ENCODE measurements at places on chromosomes 13 and 19.

DNA sequence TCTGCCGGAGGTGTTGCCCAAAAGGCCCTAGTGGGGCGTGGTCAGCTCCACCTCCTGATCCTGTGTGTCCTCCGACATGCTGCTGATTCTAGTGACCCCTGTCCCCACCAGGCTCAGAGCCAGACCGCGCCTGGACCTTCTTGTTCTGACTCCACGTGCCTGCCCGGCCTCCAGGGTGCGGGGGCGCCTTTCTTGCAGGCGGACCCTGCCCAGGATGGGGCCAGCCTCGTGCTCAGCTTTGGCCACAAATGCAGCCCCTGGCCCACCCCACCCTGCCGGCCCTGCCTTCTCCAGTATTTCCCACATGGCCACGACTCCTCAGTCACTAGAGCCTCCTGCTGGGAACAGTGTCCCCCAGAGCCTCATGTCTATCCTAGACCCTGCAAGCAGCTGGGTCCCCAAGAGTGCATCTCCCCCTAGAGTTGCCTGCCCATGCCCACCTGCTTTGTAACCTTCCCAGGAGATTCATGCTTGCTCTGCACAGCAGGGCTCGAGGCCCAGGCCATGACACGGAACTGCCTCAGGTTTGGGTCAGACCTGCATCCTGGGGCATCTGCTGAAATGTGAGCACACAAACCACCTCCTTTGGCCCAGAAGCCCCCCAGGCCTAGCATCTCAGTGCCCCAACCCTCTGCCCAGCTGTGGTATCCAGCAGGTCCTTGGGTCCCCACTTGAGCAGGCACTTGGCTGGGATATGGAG lies 27.0 kb downstream of the TMEM161A start:
- no peak for DNase-seq

- DNase-seq, result no peak
These were observed 69.7 kb upstream of the GPR183 start for GRCh38 chr13:99376924-99377323.

DNA sequence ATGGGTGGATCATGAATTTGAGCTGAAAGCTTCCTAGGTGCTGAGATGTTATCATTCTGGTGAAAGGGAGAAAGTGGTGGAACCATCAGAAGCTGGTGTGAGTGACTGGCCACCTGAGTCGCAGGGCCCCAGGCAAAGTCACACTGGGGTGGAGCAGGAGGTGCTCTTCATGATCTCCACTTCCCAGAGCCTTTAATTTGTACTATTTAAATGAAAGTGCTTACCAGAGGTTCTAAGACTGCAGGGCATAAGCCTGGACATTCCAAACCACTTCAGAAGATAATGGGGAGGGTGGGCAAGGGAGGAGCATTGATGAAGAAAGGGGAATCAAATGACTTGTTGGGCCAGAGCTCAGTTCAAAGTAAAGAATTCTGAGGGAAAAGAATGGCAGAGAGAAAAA lies 156.1 kb downstream of the RGCC start:
- no peak for DNase-seq

DNA sequence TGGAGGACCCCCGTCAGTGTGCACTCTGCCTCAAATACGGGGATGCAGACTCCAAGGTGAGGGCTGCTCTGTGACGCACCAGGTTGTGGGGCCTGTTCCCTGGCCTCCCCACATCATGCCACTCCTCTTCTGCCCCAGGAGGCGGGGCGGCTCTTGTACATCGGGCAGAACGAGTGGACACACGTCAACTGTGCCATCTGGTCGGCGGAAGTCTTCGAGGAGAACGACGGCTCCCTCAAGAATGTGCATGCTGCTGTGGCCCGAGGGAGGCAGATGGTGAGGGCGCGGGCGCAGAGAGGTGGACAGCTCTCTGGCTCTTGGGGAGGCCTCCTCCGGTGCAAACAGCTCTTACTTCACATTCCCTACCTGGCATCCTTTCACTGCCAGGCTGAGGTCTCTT lies 11.2 kb downstream of the KMT2B start:
- DNase-seq, result no peak

All from midbrain (tissue), 1 donor.